ENCODE measurements at places on chromosomes 7 and 10.

DNA sequence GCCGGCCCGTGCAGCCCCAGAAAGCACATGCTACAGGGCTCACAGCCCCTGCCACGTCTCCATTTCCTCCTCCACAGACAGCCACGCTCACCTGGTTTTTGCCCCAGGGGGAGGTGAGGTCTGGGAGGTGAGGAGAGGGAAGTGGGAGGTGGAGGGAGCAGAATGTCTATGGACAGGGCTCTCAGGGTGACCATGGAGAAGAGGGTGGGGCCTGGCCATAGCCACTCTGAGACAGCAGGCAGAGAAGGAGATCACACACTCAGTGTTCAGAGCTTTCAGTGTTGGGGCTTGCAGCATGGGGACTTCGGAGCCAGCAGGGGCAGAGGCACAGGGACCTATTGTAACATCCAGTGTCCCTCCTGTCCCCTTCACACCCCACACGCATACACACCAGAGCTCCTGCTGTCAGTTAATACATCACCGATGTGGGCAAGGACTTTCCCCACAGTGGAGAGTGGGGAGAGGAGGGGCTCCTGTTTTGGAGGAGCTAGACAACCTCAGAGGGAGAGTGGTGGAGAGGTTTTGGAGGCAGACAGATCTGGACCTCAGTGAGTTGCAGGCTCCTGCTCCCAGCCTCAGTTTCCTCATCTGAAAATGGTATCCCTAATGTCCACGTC lies 14.4 kb downstream of the WDFY4 start:
- DNase-seq: no peak

DNA sequence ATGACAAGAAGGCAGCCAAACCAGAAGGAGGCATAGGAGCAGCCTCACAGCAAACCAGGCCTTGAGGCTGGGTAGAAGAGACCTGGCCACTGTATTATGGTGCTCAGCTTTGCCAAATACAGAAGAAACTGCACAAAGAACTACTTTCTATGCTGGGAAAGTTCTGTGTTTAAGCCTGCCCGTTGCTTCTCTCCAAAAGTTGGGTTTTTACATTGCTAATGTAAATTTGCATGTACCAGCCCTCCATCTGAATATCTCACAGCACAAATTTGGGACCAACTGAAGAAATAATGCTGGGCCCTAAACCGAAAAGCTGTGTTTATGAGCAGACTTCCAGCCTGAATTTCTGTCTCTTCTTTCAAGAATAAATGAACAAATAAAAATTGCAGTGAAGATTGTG lies 145.0 kb downstream of the TFEC start:
- no peak for DNase-seq

GRCh38 chr7:74307738-74308505 lies 18.7 kb downstream of the CLIP2 start:
- no peak for DNase-seq

DNA sequence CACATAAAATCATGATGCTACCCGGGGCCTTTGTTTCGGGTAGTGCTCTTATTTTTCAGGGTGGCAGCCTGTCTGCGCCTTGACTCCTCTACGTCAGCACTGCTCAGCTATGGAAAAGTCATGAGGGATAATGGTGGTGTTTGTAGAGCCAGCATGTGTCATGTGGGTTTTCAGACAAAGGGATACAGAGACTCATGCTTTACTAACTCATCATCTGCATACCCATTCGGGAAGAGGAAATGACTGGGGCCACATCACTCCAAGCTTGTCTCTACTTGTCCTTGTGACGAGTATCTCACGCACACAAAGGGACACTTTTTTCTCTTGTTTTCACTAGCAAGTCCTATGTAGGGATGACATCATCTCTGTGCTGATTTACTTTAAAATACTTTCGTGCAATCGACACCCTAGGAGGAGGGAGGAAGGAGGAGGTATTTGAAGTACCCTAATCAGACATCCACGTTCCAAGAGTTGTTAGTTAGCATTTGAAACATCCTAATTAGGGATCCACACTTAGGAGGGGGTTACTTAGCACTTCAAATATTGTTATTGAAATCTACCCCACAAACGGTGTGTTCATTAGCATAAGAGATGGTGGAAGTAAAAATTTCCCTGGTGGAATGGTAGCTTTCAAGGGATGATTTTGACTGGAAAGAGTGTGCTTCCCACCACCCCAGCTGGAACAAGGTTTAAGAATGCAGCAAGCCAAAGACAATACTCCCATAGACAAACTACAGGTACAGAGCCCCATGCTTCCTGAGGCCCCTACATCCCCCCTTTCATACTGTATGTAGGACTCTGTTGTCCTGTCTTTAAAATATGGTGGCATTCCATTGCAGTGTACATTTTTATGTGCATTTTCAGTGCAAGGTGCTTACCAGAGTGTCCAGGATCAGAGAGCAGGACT lies 52.0 kb downstream of the THNSL1 start:
- DNase-seq: no peak

GRCh38 chr7:154990964-154991540 lies 11.9 kb downstream of the PAXIP1 start:
- DNase-seq: no peak

- no peak for DNase-seq
Observed at GRCh38 chr10:117656385-117657367, 114.1 kb downstream of the EMX2 start.

DNA sequence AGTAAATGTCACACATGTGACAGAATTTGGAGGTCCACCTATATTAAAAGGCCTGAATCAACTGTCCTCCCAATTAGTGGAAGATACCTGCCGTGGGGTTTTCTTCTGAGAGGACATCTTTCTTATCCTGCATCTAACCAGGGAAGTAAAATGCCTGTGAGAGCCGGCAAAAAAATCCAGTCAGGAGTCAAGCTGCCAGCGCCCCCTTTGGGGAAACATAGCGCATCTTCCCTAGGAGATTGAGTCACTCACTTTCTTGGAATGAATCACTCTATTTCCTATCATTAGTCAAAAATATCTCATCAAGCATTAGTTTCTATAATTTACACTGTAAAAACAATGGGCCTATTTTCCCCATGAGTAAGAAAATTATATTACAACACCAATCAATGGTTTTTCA lies 66.4 kb upstream of the ANK3 start:
- no peak for DNase-seq

Measured in nucleus accumbens (tissue), 56 donors.